ENCODE measurements at places on chromosomes 6 and 20. TPM values are rescaled to one million over a fixed set of nuclear protein-coding genes. Genes with fewer than 3 reads are reported as not detected.

GRCh38 chr20:52268184-52268749, 76.7 kb upstream of the ZFP64 start:
- DNase-seq: no peak

DNA sequence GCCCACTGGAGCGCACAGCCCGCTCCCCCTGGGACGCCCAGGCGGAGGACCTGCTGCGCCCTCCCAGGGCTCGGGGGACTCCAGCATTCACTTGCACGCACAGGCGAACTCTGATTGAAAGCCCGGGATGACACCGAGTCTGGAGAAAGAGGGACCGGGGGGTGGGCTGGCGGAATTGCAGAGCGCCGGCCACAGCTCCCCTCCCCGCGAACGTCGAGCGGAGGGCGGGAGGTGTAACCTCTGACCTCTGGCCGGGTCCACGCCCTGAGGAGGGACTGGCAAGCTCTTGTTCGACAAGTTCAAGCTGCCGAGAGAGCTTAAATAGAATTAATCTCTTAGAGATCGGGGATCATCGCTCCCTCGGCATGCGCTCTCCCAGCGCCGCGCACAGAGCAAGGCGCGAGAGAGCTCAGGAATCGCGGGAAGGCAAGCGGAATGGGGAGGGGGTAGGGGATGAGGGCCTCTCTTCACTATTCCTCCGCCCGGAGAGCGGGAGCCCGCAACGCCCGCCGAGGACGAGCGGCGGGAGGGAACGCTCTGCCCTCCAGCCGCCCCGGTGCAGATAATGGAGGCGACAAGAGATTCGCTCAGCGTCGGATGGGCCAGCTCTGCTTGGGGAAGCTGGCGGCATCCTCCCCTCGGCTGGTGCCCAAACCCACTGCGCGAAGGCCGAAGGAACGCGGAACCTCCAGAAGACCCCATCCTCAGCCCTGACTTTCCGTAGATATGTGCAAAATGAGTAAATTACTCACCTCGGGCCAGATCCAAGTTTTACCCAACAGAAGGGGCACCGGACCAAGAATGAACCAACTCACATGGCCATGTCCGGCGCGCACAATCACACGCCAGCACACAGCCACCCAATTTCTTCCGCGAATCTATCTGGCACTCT, 761 bp upstream of the NR2E1 start:
- no peak for DNase-seq

- DNase-seq: peak; percentile 49
These were observed 8.1 kb upstream of the OCSTAMP start for GRCh38 chr20:46558511-46558959.

PRR18 gene
- total RNA-seq: 0.21 TPM

GRCh38 chr6:125598422-125598821, 151.0 kb upstream of the HEY2 start:
- peak; percentile 71 for DNase-seq

DNA sequence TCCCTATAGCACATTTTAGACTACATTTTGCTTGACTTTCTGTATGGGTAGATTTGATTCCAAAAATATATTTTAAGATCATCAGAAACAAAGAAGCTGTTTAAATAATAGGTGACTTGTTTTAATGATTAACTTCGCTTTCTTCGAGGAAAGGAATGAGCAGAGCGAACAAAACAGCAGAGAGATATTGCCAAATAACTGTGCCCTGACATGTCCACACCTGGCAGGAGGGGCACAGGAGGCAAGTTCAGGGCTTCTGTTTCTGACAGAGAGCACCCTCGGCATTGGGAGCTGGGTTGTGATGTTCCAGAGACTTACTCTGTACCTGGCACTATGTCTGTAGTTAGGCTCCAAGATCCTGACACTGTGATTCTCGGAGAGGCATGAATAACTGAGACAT, 155.7 kb upstream of the SASH1 start:
- DNase-seq: no peak

- peak; percentile 70 for DNase-seq
These were observed 40.6 kb downstream of the ISM1 start for GRCh38 chr20:13261460-13262301.

DNA sequence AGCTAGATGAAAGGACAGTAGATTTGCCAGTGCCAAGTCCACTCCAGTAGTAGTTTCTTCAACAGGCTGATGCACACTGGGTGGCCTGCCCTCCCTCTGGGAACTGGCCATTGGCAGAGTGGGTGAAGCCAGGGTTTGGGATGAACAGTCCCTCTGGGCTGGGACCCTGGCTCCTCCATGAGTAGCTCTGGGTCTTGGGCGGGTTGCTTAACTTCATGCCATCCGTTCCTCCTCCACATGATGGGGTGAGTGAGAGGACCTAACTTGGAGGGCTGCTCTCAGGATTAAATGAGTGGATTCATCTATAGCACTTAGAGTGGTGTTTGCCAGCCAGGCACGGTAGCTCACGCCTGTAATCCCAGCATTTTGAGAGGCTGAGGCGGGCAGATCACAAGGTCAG, 47.2 kb downstream of the PLAGL2 start:
- DNase-seq: no peak

ERVFRD-1 gene
- not detected for total RNA-seq

GRCh38 chr6:8218861-8219260, 116.5 kb upstream of the EEF1E1 start:
- DNase-seq: no peak

GRCh38 chr20:62460678-62461077, 15.1 kb downstream of the GATA5 start:
- DNase-seq: no peak
